ENCODE measurements at places on chromosomes 5 and 9. TPM values are rescaled to one million over a fixed set of nuclear protein-coding genes. Genes with fewer than 3 reads are reported as not detected.

Gene LOX
- 8.4 TPM for polyA plus RNA-seq

Gene SPACA9
- polyA plus RNA-seq: 11.2 TPM

Gene STK32A
- polyA plus RNA-seq: 0.81 TPM

Gene PAEP
- not detected for polyA plus RNA-seq

Gene HSD17B4
- polyA plus RNA-seq: 207 TPM

Gene CARD9
- polyA plus RNA-seq: 0.68 TPM

Gene ACOT12
- polyA plus RNA-seq: not detected

Gene CNTNAP3
- polyA plus RNA-seq: 5.5 TPM

Gene PLEKHG4B
- under 0.01 TPM for polyA plus RNA-seq

Gene TMEM8B
- 12.7 TPM for polyA plus RNA-seq
